Cerebellar cortex (tissue), 1 donor: ENCODE measurements at places on chromosomes 13 and 19.

DNA sequence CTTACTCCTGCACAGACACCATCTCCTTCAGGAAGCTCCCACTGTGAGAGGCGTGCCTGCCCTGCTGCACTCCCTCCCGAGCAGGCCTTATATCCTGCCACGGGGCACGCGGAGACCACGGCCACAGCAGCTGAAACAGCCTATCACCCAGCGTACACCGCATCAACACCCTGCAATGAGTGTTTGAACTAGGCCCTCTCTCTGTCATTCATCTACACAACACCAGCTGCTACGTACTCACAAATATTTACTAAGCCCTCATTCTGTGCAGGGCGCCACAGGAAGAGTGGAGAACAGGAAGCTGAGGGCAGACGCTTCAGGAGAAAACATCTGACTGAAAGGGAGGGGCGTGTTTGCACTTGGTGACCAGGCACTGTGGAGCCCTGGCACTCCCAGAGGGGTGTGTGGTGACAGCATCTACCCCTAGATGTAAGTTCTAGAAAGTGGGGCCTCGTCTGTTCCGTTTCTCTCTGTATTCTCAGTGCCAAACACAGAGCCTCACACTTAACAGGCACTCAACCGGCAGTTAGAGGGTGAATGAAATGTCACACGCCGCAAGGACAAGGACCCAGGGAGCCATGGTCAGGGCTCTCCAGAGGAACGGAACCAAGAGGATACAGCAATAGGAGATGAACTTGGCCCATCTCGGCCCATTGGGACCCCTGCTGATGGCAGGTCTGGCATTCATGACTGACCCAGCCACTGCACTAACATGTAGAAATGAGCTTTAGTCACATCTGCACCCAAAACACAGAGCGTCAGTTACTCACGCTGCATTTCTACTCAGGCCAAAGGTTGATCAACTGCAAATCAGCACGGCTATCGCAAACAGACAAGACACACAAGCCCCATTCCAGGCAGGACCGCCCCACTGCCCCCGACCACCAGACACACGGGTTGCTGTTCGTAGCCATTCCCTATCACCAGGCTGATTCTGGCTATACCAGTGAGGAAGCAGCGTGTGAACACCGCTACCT, 15.7 kb downstream of the RANBP3 start:
- DNase-seq, result no peak

GRCh38 chr13:41811588-41812021, 149.3 kb downstream of the VWA8 start:
- DNase-seq, result no peak

DNA sequence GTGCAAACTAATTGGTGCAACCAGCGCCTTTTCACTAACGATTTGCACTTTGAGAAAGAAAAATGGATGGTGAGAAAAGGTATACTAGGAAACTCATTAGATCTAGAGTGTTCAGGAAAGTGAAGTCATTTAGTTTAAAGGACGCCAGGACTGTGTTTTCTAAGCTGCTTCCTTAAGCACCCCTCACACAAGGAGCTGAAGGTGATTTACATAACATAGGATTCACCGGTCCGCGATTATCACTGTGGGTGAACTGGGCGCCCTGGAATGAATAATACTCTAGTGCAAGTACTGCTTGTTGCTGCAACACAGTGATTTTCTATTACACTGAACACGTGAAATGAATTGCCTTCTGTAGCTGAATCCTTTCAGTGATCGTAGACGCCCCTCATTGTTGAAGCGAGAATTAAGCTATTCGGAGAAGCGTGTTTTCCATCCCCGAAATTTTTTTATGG, 2.6 kb upstream of the MAB21L1 start:
- peak; percentile 76 for DNase-seq

DNA sequence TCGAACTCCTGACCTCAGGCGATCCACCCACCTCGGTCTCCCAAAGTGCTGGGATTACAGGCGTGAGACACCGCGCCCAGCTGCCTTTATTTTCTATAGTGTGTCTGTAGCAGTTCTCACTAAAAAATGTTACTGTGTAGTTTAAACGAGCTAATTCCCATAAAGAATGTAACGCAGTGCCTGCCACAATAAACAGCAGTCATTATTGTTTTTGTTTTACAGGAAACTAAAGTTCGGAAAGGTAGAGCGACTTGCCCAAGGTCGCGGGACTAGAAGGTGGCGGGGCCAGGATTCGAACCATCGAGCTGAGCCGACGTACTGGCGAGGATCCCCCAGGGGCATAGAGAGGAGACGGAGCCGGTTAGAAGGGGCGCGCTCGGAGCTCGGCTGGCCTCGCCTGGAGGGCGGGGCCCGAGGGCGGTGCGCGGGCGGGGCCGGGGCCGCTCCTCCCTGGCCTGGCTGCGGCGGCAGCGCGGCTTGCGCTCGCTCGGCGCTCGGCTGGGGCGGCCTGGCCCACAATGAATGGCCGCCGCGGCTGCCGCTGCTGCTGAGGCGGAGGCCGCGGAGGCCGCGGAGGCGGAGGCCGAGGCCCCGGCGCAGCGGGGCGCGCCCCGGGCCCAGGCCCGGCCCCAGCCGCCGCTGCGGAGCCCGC, at the start of gene NACC1:
Gene NACC1 (plus strand): TSS at position 493 of the 652 bp plus-strand sequence. CDS start 16,944 bp downstream, outside the sequence.
- peak; percentile 88 for DNase-seq

- no peak for DNase-seq
Measured at GRCh38 chr19:39676004-39676403, 20.3 kb downstream of the LGALS16 start.
